ENCODE measurements at places on chromosomes 12 and 14.
A peak's percentile ranks its signal among the peaks of the same experiment; 100 is the strongest.

DNA sequence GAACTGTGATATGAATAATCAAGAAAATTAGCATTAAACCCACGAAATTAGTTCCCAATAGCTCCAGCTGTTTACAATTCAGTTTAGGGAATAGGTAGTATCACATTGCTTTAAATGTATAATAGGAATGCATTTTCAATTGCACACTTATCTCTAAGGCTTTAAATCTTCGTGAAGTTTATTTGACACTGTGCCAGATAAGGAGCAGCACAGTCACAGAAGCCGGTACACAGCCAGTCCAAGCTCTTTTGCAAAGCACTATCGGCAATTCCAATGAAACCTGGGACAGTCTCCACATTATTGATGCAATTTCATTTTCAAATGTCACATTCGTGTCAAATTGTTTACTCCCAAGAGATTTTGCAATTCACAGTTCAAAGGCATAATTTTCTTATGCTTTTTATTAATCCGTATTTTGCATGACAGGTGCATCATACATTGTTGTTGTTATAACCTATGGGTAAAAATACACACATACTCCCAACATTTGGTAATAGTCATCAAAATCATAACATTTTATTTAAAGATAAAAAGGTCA, 602.8 kb downstream of the RPS29 start:
- DNase-seq: no peak

GRCh38 chr12:43636725-43637463, 84.9 kb upstream of the ADAMTS20 start:
- DNase-seq: no peak

DNA sequence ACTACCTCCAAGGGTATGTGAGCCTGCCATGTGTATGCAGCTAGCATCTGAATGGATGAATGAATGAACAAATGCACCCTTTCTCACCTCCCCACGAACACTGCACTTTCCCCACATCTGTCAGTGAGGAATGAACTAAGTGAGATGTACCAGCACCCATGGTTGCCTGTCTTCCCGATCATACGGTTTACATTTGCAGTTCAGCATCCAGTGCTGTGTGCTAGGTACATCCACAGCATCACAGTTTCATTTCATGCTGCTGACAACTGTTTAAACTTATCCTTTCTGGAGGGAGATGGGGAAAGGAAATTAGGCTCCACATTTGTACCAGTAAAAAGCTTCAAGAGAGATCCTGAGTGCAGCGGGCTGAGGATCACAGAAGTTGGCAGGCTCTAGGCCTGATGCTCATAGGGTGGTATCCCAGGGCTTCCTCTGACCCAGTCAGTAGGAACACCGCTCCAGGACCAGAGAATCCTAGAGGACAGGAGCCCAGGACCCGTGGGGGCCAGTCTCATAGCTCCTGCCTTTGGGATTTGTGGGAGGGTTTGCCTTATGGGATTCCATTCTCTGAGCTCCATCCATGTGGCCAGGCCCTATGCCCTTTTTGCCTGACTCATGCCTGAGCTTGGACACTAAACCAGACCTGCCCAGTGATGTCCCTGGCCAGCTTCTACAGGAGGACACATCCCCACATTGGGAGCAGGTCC, 294.5 kb downstream of the CACNA1C start:
- DNase-seq: no peak

DNA sequence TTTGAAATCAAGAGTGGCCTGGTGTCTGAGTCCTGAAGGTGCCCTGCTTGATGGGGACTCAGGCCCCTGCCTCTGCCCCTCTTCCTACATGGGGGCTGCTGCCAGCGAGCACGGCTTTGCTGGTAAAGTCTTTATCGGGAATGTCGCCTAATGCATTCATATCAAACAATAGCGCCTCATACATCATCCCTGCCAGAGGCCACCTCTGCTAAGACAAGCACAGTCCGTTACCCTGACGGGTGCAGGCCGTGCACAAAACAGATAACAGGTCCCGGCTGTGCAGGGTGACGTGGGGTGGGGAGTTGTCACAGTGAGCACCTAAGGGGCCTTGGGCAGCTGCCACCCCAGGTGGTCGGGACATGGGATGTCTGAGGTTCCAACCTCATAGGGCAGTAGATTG, 68.4 kb upstream of the FAM222A start:
- no peak for DNase-seq

DNA sequence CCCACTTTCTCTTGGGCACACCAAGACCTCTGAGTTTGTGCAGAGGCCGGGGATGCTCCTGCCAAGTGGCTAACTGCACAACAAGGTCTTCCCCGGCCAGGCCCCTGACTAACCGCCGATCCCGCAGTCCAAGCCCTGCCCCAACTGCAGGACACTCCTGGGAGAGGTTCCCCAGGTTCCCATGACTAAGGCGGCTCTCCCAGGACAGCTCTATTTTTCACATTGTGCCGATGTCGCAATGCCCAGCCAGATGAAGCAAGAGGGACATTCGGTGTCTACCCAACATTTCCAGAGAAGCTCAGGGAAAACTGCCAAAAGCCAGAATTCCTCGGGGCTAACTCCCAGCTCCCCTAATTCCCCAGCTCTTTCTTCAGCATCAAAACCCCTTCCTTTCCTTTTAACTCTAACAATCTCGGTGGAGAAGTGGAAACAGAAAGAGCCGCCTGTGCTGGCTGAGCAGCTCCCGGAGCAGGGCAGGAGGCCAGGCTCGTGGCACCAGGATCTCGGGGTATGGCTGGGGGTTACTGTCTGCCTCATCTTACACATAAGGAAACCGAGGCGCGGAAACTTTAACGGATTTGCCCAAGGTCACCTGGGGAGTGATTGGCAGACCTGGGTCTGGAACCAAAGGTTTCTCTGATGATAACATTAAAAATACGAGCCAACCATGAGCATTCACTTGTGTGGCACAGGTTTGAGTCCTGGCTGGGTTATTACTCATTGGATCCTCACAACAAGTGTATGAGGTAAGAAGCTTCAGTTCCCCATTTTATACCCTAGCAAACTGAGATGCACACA, 318.2 kb downstream of the BCL11B start:
- DNase-seq: peak; percentile 18

GRCh38 chr14:88164906-88165534, 158.0 kb downstream of the KCNK10 start:
- DNase-seq: no peak

- no peak for DNase-seq
Observed at GRCh38 chr14:88040146-88040545, 35.2 kb downstream of the GPR65 start.

- no peak for DNase-seq
Observed at GRCh38 chr12:115687094-115687493, 590.4 kb downstream of the MED13L start.

GRCh38 chr14:35407306-35407630, 2.7 kb upstream of the NFKBIA start:
- no peak for DNase-seq

DNA sequence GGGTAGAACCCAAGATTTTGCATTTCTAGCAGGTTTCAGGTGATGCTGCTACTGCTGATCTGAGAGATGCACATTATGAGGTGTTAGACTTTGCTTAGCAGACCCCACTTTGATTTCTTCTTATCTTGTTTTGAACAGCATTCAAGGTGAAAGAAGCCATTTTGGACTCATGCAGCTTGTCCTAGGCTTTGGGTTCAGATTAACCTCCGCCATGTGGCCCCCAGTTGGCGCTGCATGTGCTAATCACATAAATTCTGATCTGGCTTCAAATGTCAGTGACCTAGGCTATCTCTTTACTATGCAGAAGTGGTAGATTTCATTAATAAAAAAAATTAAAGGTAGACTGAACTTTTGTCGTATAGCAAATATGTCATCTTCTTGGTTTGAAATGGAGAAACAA, 89.8 kb upstream of the DYRK2 start:
- no peak for DNase-seq

DNA sequence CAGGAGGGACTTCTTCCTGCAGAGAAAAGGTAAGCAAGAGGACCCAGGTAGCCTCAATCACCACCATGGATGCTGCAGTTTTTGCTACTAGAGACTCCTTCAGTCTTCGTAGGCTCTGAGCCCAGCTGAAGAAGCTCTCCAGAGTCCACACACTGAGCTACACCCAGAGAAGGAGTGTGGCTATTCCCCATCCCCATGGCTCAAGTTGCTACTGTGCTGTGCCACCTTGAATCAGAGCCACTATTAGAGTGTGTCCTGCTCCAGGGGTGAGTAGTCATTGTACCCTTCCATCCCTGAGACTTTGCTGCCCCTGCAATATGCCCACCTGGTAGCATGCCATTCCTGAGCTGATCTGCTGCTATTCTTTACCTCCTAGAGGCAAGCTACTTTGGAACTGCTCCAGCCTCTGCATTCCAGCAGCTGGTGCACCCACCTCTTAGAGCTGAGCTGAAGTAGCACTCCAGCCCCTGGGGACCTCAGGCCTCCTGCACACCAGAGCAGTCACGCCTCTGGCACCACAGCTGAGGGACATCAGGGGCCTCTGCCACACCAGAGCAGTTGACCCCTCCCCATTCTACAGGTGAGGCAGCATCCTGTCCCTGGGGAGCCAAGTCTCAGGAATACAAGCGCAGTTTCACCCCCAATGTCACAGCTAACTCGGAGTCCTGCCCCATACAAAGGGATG, 213.0 kb downstream of the TRHDE start:
- DNase-seq: no peak

DNA sequence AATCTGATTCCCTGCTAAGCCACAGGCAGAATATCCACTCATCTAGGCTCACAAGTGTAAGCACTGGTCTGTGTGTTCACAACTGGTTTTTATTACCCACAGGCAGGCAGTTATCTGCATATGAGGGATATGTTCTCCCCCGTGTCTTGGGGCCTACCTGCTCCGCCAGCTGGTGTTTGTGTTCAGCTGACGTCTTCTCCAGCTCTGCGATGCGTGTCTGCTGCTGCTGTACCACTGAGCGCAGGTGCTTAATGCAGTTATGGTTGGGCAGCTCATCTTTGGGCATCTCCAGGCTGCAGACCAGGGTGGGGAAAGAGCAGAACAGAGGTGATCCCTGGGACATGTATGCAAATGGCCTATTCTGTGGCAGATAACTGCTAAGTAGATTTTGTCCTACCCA, 13.7 kb downstream of the RNF41 start:
- no peak for DNase-seq

GRCh38 chr12:121678716-121679300, 9.4 kb upstream of the MORN3 start:
- no peak for DNase-seq

GRCh38 chr12:15276088-15276698, 46.1 kb upstream of the PTPRO start:
- DNase-seq: peak; percentile 18

DNA sequence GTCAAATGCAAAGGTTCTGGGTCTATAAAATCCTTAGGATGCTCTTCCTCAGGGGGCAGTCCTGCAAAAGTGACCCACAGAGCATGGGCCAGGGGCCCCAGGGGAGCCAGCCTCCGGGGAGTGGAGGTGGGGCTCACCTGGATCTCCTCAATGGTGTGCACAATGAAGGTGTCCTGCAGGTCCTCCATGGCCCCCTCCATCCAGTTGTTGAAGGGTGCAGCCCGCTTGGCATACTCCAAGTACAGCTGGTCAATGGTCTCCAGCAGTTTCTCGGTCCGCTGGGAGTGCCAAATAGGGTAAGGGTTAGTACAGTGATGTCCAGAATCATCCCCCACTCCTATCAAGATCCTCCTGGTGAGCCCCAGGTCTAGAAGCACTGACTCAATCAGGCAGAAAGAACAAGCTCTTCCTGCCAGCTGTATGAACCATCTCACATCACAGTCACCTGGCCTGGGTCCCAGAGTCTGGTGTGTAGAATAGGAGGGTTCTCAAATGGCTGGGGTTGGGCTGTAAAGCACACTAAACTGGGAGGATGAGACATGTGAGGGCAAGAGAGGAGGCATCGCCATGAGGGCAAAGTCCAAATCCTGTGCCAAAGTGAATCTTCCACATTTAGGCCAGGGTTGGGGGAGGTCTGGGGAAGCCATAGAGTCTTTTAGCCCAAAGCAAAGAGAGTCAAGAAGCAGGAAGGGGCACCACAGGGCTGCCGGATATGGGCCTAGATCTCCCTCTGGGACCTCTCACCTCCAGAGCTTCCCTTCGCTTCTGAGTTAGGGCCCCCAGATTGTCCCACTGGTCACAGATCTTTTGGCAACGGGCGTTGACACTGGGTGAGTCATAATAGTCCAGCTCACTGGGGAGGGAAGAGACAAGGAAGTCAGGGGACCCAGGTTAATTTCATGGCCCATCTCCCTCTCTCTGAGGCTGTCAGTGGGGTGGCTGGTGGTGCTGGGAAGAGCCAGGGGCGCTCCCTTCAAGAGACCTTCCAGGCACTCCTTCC, 91.5 kb upstream of the ZFP36L1 start:
- DNase-seq: peak; percentile 67

GRCh38 chr12:104680070-104680469, 223.3 kb downstream of the CHST11 start:
- no peak for DNase-seq

GRCh38 chr12:66978802-66979201, 290.4 kb upstream of the CAND1 start:
- DNase-seq: no peak

DNA sequence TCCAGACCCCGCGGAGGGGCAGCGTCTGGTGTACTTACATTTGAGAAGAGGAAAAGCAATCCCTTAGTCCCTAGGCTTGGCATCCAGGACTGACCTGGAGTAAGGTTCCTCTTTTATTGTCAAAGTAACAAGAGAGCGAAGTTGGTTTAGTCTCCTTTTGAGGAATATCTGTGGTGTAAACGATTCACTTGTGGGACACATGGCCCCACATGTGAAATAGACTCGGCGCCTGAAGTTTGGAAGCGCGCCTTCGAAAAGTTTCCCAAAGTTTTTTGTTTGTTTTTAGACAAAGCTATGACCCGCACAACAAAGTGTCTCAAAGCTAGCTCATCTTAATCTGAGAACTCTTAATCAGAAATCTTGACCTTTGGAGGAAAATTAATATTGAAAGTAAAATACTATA, 744 bp downstream of the STYX start:
- no peak for DNase-seq

GRCh38 chr14:104132981-104133380, 5.4 kb upstream of the KIF26A start:
- no peak for DNase-seq

DNA sequence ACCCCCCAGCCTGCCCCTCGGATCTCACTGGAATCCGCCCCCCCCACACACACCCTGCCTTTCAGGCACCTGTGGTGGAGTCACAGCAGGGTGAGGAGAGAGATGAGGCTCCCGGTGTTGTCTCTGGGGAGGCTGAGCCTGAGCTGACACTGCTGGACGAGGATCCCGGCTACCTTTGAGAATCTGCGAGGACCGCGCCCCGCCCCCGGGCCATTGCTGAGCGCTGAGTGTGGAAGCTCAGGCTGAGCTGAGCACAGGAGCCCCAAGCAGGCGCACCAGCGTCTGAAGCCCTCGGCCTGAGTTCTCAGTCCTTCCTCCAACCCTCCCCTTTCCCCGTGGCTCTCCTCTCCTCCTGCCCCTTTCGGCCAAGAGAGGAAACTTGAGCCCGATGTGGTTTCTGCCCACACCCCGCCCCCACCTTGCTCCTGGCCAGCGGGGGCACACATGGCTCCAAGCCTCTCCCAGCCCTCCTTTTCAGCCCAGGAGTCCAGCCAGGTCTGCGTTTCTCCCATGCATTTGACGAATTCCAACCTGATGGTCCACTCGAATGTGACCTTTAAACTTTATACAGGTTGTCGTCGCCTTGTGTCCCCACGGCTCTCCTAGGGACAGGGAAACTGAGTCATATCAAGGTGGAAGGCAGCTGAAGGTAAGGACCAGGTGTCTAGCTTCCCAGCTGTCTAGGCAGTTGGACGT, at the start of gene NFE2:
TSS of gene NFE2 (minus strand) at position 284 of the 696 bp plus-strand sequence. CDS start 5,767 bp downstream, outside the sequence.
- peak; percentile 31 for DNase-seq

- no peak for DNase-seq
Observed at GRCh38 chr12:71945883-71946282, 7.2 kb downstream of the TPH2 start.

GRCh38 chr12:10033783-10034545, 3.5 kb downstream of the CLEC9A start:
- no peak for DNase-seq

Data from RCC 7860 (cell line).